ENCODE measurements at places on chromosomes 5 and 9.

- no peak for DNase-seq
These were observed 75.9 kb upstream of the PRR16 start for GRCh38 chr5:120388016-120388781.

DNA sequence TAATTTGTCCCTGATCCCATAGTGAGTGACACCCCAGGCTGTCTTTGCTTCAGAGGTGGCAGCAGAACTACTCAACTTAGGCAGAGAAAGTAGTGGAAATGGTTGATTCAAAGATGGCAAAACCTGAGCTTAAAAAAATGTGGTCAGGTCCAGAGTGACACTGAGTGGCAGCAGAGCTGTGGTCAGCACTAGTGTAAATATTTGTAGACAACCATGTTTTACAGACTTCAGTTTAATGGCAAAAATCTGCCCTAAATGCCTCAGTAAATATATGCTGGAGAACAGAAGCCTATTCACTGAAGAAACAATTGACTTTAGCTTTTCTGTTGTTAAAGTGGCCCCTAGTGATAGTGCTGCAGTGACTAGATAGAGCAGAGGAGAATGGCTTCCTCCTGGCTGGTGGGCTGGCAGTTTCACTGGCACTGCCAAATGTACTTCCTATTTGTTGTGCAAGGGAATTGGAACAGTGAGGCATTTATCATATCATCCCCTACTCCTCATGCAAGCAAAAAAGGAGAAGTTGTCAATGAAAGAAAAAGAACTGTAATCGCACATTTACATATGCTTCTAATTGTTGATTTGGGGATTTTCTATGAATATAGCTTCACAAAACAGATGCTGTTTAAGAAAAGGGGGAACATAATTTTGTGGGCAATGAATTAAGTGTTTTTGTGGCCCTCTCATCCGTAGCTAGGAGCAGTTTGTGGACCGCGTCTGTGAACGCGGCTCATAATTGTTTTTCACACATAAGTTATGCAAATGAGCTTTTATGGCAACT is 12.0 kb downstream of the PBX3 start:
- no peak for DNase-seq

GRCh38 chr5:123806644-123807043 is 294.7 kb downstream of the CSNK1G3 start:
- no peak for DNase-seq

- no peak for DNase-seq
These were observed 59.1 kb upstream of the GOLPH3 start for GRCh38 chr5:32233220-32233695.

Data from stimulated activated CD4-positive, alpha-beta T cell treated with anti-CD3 and anti-CD28 coated beads, TNF-alpha, amount 100 ng/mL, for 4 hours (primary cell).